ENCODE measurements at places on chromosomes 3 and 15.

DNA sequence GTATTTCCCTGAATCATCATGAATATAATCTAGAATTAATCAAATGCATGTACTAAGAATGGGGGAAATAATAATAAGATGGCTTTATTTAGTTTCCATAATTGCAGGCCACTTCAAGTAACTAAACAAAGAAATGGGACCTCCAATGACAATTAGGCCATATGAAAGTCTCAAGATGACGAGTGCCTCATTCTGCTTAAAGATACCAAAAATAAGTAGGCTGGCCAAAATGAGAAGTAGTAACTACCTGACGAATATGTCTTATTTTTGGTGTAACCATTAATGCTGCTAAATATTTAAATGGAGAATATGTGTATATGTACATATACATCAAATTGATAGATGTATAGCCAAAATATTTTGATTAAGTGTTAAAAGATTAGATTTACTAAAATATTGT, 932.6 kb downstream of the EPHA3 start:
- no peaks in the 10 kb centered on the region for H3K27me3 ChIP-seq
- H3K4me1 ChIP-seq: no peaks in the 10 kb centered on the region
- no peak for DNase-seq
- no peak overlapping the region for H3K27ac ChIP-seq

DNA sequence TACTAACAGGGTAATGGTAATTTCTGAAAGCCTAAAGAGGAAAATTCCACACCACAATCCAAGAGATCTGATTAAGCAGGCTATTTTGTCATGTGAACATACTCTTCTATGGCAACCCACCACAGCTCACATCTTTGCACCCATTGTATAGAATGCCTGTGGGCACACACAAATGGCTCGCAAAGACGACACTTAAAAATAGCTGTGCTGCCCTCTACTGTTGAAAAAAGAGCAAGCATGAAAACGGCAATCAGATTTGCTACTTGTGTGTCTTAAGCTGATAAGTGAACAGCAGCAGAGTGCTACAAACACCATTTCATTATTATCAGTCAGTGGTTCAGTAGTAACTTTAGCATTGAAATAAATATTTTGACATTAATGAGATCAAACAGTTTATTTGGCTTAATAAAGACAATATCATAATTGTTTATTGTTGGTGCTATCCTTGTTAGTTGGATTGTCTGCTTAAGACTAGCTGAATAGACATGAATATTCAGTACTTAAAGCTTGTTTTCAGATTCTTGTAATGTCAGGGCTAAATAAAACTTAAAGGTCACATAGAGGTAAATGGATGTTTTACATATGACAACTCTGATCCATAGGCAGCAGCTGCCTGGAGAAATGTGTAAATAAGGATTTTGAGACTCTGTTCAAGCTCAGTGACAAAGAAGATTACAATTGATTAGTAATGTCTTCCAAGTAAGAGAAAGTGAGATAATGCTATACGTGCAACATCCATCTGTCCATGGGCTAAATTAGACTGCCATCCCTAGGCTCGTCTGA, 199.1 kb downstream of the LRRN1 start:
- no peak overlapping the region for H3K4me3 ChIP-seq
- H3K4me1 ChIP-seq: no peaks in the 10 kb centered on the region
- no peaks in the 10 kb centered on the region for H3K36me3 ChIP-seq
- H3K27ac ChIP-seq: no peak overlapping the region
- peak; percentile 27 for DNase-seq

DNA sequence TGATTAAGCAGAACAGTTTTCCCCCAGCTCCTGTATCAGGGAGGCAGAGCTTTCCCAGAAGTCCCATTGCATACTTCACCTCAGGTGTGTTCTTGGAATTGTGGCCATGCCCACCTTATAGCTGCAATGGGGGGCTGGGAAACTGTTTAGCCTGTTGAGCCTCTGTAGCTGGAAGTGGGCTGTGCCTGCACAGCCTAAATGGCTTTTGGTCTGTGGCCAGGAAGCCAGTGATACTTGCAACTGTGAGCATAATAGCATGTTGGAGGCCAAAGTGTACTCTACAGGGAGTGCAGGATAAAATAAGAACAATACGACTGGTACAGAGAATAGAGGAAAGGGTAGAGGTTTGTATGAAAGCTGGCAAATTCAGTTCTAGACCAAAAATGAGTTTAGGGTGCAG, 248.5 kb downstream of the PTPRG start:
- no peak overlapping the region for H3K4me3 ChIP-seq
- DNase-seq: no peak
- no peaks in the 10 kb centered on the region for H3K36me3 ChIP-seq
- H3K27ac ChIP-seq: no peak overlapping the region

GRCh38 chr15:55800216-55800615, 57.3 kb upstream of the PRTG start:
- peaks cover 12% of the 10 kb centered on the region for H3K4me1 ChIP-seq
- peaks cover 7% of the 10 kb centered on the region for H3K36me3 ChIP-seq
- no peak for DNase-seq
- H3K27ac ChIP-seq: no peak overlapping the region

DNA sequence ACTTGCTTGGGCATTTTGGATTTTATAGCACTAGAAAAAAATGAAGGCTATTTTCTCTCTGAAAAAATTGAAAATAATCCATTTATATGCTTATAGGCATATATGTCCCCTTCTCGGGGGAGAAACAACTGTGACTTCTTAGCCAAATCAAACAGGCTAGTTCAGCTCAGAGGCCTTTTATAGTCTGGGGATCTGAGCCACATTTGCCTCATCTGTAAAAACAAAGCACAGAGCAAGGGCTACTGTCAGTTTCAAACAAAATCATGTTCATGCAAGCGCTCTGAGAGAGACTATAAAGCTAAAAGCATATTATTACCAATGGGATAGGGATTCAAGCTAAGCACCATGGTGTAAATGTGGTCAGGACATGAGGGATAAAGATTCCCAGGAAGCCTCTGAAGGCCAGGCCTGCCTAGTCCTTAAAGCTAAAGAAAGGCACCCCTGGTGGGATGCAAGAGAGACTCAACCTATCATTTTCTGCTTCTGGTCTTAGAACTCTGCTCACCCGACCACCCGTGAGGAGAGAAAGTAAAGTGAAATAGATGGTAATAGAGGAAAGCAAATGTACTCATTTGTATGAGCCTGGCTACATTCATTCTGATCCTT, 51.0 kb upstream of the IL12A start:
- DNase-seq: no peak
- H3K27ac ChIP-seq: no peak overlapping the region
- peaks cover 1% of the 10 kb centered on the region for H3K27me3 ChIP-seq
- H3K4me3 ChIP-seq: no peak overlapping the region
- H3K4me1 ChIP-seq: no peaks in the 10 kb centered on the region
- peaks cover 8% of the 10 kb centered on the region for H3K36me3 ChIP-seq

- H3K36me3 ChIP-seq: no peaks in the 10 kb centered on the region
- no peak overlapping the region for H3K4me3 ChIP-seq
- H3K4me1 ChIP-seq: no peaks in the 10 kb centered on the region
- H3K27ac ChIP-seq: no peak overlapping the region
- no peak for DNase-seq
These were observed 636.6 kb upstream of the NR2F2 start for GRCh38 chr15:95693917-95694316.

DNA sequence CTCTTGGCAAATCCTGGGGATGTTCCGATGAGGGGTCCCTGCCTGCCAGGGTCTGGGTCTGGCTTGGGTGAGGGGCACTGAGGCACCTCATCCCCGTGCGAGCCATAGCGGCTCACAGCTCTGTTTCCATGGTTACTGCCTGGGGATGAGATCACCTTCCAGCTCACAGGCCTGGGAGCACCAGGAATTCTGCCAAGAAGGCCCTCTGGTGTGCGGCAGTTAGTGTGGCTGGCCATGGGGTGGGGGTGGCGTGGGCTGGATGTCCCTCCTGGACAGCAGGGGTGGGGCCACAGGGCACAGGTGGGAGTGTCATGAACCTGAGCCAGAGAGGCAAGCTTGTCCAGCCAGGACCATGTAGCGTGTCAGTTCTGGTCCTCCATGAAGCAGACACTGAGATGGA, 22.1 kb upstream of the PRR23E start:
- no peaks in the 10 kb centered on the region for H3K36me3 ChIP-seq
- no peak for DNase-seq
- peaks cover 11% of the 10 kb centered on the region for H3K27me3 ChIP-seq
- no peak overlapping the region for H3K4me3 ChIP-seq
- no peak overlapping the region for H3K27ac ChIP-seq

GRCh38 chr3:160169139-160169976, 55.9 kb upstream of the C3orf80 start:
- H3K4me3 ChIP-seq: no peak overlapping the region
- no peak for DNase-seq
- no peak overlapping the region for H3K27ac ChIP-seq
- H3K36me3 ChIP-seq: no peaks in the 10 kb centered on the region

DNA sequence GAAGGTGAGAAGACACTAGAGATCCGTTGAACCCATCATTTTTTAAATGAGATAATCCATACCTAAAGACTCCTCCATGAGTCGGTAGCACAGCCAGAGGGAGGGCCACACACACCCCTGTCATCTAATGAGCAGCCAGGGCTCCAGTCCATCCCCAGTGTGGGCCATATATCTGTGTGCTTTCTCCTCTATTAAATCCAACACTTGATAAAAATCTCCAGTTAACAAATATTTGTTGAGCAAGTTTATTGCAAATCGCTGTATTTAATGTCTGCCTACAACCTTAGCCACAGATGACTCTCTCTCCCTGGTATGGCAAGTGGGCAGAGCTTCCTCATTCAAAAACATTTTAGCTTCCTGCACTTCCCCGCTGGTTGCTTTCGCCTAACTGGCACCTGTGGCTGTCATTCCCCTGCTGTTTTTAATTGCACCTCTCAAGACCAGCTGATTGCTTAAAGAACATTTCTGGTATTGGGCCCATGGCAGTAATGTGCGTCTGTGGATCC, 82.8 kb downstream of the SMAD3 start:
- no peaks in the 10 kb centered on the region for H3K36me3 ChIP-seq
- H3K4me3 ChIP-seq: no peak overlapping the region
- DNase-seq: no peak
- H3K27me3 ChIP-seq: peaks cover 2% of the 10 kb centered on the region

DNA sequence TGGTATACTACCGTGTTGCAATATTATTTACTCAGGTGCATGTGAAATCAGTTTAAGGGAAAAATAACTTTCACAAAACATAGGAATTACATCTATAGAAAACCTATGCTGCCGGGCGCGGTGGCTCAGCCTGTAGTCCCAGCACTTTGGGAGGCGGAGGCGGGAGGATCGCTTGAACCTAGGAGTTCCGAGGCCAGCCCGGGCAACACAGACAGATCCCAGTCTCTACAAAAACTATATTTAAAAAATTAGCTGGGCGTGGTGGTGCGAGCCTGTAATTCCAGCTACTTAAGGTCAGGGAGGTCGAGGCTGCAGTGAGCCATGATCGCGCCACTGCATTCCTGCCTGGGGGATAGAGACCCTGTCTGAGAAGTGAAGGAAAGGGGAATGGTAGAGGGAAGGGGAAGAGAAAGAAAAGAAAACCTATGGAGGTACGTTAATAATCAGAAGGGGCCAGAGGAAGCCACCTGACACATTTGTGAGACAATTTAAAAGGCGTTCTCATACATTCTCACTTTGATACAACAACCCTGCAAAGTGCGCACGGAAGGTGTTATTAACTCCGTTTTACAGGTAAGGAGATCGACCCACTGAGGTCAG, 456 bp upstream of the TMEM62 start:
- no peak for DNase-seq
- no peak overlapping the region for H3K27ac ChIP-seq
- peak overlapping the region; percentile 95 for H3K4me3 ChIP-seq
- no peaks in the 10 kb centered on the region for H3K36me3 ChIP-seq
- H3K27me3 ChIP-seq: peaks cover 12% of the 10 kb centered on the region

DNA sequence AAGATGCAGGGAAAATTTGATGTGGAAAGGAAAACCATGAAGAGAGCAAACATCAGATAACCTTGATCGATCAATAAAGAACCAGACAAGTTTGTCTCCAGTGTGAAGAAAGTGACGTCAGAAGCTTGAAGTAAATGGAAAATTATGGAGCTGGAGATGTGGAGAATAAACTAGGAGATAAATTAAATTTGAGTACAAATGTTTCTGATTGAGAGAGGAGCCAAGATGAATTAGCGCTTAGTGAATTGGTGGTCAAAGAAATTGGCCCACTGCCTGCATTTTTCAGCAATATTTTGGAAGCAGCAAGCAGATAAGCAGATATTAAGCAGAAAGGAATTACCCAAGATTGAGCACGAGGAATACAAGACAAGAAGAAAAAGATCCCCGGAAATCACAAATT, 567.3 kb upstream of the ZNF385D start:
- H3K36me3 ChIP-seq: no peaks in the 10 kb centered on the region
- peaks cover 3% of the 10 kb centered on the region for H3K4me1 ChIP-seq
- no peak overlapping the region for H3K27ac ChIP-seq
- no peak overlapping the region for H3K4me3 ChIP-seq
- DNase-seq: no peak
- no peaks in the 10 kb centered on the region for H3K27me3 ChIP-seq

DNA sequence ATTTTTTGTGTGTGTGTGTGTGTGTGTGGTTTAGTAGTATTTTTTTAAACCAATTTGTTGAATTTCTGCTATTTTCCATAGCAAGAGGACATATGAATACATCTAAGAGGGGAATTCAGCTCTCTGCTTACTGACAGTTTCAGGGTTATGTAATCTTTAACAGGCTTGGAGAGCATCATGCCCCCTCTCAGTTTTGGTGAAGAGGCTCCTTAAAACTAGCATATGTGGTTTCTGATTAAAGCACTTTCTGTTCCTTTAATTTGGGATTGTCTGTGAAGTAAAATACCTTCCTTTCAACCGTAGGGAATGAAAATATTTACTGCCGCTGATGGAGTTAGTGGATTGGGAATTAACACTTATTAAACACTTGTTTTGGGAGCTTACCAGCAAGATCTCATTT, 19.4 kb upstream of the NFKBIZ start:
- H3K4me1 ChIP-seq: peaks cover 5% of the 10 kb centered on the region
- H3K36me3 ChIP-seq: peaks cover under 1% of the 10 kb centered on the region
- no peak for DNase-seq
- no peak overlapping the region for H3K4me3 ChIP-seq
- H3K27ac ChIP-seq: no peak overlapping the region

- H3K4me3 ChIP-seq: no peak overlapping the region
- H3K27me3 ChIP-seq: peaks cover 1% of the 10 kb centered on the region
- H3K4me1 ChIP-seq: no peaks in the 10 kb centered on the region
- H3K27ac ChIP-seq: no peak overlapping the region
- H3K36me3 ChIP-seq: no peaks in the 10 kb centered on the region
These were observed 189.3 kb upstream of the VEPH1 start for GRCh38 chr3:157692468-157692867.

DNA sequence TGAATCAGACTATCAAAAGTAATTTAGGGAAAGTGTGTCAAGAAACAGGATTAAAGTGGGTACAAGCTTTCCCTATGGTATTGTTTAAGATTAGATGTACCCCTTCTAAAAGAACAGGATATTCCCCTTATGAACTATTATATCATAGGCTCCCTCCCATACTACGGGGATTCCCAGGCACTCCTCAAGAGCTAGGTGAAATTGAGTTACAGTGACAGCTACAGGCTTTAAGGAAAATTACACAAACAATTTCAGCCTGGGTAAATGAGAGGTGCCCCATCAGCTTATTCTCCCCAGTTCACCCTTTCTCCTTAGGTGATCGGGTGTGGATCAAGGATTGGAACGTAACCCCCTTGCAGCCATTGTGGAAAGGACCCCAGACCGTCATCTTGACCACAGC, 240.8 kb upstream of the CNTN6 start:
- H3K4me3 ChIP-seq: no peak overlapping the region
- H3K4me1 ChIP-seq: no peaks in the 10 kb centered on the region
- DNase-seq: no peak
- peaks cover 7% of the 10 kb centered on the region for H3K27me3 ChIP-seq
- H3K36me3 ChIP-seq: peaks cover 9% of the 10 kb centered on the region
- H3K27ac ChIP-seq: no peak overlapping the region

Data from endothelial cell (in vitro differentiated cells).